ENCODE measurements at places on chromosomes 7 and 10. TPM values are rescaled to one million over a fixed set of nuclear protein-coding genes. Genes with fewer than 3 reads are reported as not detected.

The ERVW-1 gene
- not detected for total RNA-seq

The UNC5B gene
- 0.67 TPM for total RNA-seq

The NANOS1 gene
- total RNA-seq: 0.78 TPM

The TRIM50 gene
- not detected for total RNA-seq

The CYP2W1 gene
- not detected for total RNA-seq

The OR2A5 gene
- total RNA-seq: not detected

The HTR5A gene
- not detected for total RNA-seq

Measured in foreskin keratinocyte (primary cell).